ENCODE measurements at places on chromosomes 1 and 21.

- DNase-seq = no peak
Observed at GRCh38 chr1:246878551-246878950, 53.2 kb downstream of the AHCTF1 start.

DNA sequence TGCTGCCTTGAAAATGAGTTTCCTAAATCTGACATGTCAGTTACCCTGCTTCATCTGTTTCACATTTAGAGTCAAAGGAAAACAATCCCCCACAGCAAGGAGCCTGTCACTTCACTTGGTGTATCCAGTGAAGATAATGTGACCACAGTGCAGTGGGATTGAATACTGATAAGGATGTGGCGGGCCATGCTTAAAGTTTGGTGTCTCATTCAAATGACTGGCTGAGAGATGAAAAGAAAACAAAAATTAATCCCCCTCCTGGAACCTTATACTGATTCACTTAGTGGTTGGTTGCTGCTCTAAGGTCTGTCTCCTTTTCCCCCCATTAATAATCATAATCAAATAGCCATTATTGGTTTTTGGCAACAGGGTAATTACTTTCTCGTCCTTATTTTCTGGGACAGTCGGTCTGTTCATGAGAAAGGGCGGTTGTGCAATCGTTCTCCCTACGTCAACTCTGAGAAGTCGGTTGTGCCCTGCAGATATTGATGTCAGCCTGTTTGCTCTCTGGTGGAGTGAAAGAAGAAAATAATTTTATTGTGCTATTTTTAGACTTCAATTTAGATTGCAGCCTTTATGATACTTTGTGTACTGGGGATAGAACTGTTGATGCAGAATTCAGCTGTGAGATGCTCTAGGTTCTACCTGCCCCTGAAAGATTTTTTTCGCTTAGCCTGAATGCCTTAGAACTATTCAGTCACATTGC is 360.2 kb downstream of the DISC1 start:
- DNase-seq = no peak

GRCh38 chr1:243364330-243364729 is 108.5 kb downstream of the SDCCAG8 start:
- no peak for DNase-seq

- no peak for DNase-seq
Observed at GRCh38 chr1:179190861-179191260, 38.6 kb downstream of the ABL2 start.

DNA sequence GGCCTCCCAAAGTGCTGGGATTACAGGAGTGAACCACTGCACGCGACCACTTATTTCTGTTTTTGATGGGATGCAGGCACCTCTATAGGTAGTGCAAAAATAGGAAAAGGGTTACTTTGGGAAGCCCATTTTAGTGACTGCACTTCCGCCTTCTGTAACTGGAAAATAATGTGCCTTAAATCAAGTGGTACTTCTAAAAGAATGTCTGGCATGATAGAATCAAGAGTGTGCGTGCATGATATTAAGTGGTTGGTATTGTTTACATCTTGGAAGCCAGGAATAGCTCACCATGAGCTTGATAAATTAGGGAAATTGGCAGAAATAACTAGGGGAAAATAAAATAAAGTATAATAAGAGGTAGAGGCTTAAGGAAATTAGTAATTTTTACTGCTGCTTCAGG is 1067.0 kb downstream of the ADGRL2 start:
- DNase-seq = no peak

DNA sequence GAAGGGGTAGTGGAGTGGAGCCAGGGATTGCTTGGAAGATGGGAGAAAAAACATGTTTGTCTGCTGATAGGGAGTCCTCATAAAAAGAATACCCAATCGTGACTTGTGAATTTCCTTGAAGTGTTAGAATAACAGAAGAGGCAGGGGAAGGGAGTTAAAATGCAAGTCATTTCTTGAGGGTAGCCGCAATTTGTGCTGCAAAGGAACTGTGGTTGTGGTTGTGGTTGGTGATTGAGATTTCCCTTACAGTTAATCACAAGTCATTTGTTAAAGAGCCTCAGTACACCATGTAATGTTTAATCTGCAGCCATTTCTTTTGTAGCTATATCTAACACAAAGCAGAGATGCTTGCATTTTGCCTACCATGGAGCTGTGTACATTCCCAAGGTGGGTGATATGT is 38.5 kb upstream of the EGLN1 start:
- no peak for DNase-seq

DNA sequence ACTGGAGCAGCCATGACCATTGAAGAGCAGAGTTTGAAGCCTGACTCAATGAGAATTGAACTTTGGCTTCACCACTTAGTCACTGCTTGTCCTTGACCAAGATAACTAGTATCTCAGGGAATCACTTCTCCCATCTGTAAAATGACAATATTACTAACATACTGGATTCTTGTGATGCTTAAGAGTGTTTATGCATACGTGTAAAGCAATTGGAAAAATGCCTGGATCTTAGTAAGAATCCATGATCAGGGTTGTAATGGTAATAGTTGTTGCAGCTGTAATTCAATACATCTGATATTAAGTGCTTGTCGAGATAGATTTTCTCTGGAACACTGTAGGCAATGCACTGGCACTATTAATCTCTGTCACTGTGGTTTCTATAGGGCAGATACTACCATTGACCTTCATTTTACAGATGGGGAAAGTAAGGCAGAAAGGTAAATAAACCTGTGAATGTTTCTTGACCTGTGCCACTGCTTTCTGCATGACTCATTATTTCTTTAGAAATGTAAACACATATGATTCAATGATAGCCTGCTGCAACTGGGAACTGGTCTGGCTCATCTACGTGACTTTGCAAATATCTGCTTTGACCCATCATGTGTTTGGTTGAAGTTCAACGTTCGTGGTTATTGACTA is 662.5 kb downstream of the PLA2G4A start:
- DNase-seq = no peak

DNA sequence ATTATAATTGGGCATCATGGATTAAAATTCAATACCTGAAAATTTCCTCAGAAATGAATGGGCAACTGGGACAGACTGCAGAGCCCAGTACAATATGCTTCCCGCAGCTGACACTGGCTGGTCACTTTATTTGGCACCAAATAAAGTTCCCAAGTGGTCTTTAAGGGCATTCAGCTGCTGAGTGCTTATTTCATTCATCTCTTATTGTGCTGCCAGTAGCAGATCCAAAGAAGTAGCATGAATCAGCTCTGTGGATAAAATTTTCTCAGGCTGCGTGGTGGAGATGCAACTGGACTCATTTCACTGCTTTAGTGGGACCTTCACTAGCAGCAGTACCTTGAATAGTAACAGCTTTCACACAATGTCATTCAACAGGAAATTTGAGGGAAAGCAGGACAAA is 226.3 kb upstream of the ADGRL2 start:
- DNase-seq = no peak

DNA sequence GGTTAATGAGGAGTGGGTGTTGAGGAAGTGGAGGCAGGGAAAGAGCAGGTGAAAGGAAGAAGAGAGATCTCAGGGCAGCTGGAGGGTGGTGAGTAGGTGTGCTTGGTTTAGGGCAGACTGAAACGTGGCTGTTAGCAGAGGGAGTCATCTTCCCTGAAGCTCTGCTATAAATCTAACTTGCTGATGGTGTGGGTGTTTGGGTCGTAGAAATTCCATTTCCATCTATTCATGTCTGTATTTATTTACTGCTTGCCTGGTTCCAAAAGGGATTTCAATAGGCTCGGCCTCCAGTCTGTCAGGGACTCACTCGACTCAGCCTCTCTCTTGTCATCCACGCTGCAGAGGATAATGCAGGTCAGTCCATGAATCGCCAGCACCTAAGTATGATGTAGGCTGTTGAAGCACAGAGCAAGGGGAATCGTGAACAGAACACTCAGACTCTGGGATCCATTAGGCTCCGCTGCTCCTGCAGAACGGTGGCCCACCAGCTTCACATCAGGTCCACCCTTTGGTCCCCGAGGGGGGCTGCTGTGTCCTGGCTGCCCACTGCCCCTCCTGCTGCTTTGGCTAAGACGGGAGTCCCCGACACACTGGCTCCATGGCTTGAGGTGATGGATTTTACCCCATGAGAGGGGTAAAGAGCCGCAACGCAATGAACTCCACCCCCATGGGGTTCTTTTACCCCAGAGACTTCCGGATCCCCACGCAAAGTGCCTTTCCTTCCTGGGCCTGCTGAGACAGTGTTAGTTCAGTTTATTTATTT is 156.2 kb downstream of the RHOU start:
- DNase-seq = no peak

GRCh38 chr1:47676311-47677054 is 238.6 kb downstream of the FOXD2 start:
- peak; percentile 51 for DNase-seq

- no peak for DNase-seq
Observed at GRCh38 chr1:61289232-61290098, 207.1 kb downstream of the NFIA start.
